CD4-positive, alpha-beta T cell treated with Interleukin-17A for 4 hours (primary cell): ENCODE measurements at places on chromosomes 16 and 17.
A peak's percentile ranks its signal among the peaks of the same experiment; 100 is the strongest.

DNA sequence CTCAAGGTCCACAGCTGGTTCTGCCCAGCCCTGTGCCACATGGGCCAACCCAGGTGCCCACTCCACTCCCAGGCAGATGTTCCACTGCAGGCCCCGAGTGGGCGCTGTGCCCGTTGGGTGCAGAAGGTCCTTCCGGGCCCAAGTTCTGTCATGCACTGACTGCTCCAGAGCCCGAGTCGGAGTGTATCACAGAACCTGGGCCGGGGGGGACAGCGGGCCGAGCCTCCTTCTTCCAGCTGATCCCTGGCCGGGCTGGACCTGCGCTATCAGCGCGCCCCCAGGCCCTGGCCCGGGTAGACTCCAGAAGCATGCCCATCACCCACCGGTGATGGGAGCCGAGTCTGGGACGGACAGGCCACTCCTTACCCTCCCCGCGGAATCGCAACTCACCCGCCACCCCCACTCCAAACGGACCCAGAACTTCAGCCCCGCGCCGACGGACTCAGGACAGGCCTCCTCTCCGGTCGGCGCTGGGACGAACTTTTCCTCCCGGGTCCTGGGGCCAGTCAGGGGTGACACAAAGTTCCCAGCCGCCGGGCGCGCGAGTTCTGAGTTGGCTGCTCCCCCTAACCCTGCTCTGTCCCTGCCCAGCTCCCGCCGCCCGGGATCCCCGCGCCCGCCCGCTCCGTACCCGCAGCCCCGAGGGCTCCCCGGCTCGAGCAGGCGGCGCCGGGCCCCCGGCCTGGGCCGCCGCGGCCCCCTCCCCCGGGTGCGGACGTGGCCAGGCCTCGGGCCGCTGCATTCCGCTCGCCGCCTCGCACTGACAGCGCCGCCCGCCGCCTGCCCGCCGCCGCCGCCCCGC, at the start of gene COPZ2:
Gene COPZ2 (minus strand): TSS at position 762 of the 802 bp plus-strand sequence. CDS start 20 bp downstream, at position 742.
- DNase-seq: peak; percentile 69

- no peak for DNase-seq
Measured at GRCh38 chr17:63190821-63191370, 224.9 kb downstream of the TANC2 start.

- DNase-seq: no peak
Measured at GRCh38 chr17:4554441-4554996, 665 bp downstream of the MYBBP1A start.

GRCh38 chr17:61797283-61797682, 66.0 kb downstream of the BRIP1 start:
- no peak for DNase-seq

DNA sequence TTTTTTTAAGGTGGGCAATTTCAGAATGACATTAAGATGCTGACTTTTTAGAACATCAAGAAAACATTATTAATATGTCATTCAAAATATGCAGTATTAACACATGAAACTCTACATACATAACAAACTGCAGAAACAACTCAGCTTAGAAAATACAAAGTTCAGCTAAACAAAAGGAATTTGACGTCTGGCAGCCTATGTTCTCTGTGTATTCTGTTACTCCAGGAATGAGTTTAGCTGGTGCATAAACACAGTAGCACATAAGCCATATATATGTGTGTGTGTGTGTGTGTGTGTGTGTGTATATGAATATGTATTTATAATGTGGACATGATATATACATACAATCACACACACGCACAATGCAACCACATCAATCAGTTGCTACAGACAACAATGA, 413.5 kb upstream of the PSMD7 start:
- no peak for DNase-seq

- no peak for DNase-seq
Measured at GRCh38 chr16:83363521-83363920, 444.3 kb upstream of the HSBP1 start.

- DNase-seq: no peak
Measured at GRCh38 chr16:11596572-11597226, 10.0 kb upstream of the LITAF start.

DNA sequence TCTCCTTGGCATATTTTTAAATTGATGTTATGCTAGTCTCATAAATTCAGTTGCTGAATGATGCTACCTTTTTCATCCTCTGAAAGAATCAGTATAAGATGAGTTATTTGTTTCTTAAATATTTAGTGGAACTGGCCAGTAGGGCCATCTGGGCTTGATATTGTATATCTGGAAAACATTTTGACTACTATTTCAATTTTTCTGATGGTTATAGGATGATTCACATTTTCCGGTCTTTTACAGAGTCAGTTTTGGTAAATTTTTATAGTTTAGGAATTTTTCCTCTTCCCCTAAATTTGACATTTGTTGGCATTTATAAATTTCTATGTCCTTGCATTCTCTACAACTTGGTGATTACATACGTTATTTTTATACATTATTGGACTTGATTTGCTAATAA, 296.3 kb upstream of the AXIN2 start:
- no peak for DNase-seq

DNA sequence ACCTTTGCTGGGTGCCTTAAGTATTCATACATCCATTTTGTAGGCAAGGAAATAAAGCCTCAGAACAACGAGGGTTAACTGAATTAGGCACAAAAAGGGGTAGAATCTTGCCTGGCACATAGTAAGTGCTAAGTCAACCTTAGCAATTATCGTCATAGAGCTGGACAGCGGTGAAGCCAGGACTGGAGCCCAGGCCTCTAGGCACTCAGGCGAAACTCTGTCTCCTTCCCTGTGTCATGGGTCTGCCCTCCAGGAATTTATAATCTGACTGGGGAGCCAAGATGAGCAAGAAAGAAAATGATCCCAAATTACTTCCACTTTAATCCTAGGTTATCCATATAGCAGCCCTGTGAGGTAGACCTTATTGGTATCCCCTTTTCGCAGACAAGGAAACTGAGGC, 61.4 kb downstream of the KATNIP start:
- DNase-seq: no peak

- DNase-seq: no peak
Measured at GRCh38 chr17:82854226-82854625, 14.4 kb upstream of the ZNF750 start.

GRCh38 chr17:46124695-46125592, 68.3 kb downstream of the KANSL1 start:
- no peak for DNase-seq

DNA sequence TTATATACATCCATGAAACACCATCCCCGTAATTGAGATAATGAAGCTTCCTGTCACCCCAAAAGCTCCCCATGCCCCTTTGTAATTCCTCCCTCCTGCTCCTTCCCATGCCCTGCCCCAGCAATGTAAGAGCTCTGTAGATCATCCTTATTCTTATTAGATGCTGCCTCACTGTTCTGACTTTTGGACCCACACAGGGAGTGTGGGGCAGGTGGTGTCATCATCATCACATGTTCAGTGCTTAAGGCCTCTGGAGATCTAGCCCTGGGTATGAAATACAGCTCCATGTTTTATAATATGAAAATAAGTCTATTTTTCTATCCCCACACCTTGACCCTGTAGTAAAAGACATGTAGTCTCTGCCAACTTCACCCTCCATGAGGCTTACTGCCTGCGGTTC, 1.9 kb downstream of the XAF1 start:
- no peak for DNase-seq

DNA sequence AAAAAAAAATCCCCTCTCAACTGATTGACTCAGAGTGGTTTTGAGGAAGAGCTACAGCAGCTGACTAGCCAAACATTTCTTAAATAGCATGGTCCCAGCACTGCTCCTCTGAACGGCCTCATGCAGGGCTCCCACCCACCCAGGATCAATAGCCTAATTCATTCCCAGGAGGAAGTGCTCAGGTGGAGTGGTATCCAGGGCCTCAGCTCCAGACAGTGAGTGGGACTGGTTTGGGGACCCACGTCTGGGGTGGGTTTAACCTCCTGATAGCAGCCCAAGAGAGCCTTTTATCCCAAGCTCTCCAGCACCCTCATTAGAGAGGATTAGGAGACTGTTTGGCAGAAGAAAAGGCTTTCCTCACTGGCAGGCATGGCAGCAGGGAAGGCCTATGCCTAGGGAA, 68.5 kb upstream of the CDH5 start:
- DNase-seq: no peak

- no peak for DNase-seq
Measured at GRCh38 chr16:78576941-78577340, 477.5 kb downstream of the WWOX start.

GRCh38 chr16:5463820-5464219, 366.2 kb upstream of the EEF2KMT start:
- no peak for DNase-seq

GRCh38 chr17:75439287-75439686, 17.1 kb upstream of the TMEM94 start:
- DNase-seq: no peak

GRCh38 chr17:18921912-18922451, 30.0 kb upstream of the SLC5A10 start:
- DNase-seq: no peak

- no peak for DNase-seq
Measured at GRCh38 chr17:63442549-63443035, 3.5 kb downstream of the CYB561 start.

- DNase-seq: no peak
Measured at GRCh38 chr16:48165961-48166578, 10.3 kb upstream of the ABCC12 start.

DNA sequence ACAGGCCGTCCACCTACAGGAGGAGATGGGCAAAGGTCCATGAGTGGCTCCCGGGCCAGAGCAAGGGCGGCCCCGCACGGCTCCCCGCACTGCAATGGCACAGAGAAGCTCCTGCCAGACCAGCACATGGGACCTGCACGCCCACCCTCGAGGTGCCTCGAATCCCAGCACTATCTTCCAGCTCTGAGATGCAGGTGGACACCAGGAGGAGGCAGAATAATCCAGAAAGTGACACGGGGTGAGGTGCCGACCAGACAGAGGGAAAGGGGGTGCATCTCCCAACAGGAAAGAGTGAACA, 26.5 kb upstream of the C16orf95 start:
- DNase-seq: no peak

DNA sequence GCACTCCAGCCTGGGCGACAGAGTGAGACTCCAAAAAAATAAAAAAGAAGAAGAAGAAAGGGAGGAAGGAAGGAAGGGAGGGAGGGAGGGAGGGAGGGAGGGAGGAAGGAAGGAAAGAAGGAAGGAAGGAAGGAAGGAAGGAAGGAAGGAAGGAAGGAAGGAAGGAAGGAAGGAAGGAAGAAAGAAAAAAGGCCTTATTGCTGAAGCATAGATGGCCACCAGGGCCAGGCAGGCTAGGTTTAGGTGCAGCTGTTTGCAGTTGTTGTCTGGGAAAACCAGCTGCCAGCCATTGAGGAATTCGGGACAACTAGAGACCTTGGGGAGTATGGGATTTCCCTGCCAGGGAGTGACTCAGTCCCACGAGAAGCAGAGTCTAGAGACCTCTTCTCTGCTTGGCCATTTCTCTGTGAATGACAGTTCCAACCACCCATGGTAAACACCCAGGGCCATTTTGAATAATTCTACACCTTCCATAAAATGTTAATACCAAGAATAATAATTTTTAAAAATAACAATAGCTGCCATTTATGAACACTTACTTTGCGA, 31.0 kb downstream of the SCNN1B start:
- no peak for DNase-seq

- peak; percentile 82 for DNase-seq
Measured at GRCh38 chr16:57084257-57084770, 8.1 kb upstream of the CPNE2 start.

GRCh38 chr17:63497708-63498483, 21.0 kb downstream of the ACE start:
- DNase-seq: peak; percentile 24

DNA sequence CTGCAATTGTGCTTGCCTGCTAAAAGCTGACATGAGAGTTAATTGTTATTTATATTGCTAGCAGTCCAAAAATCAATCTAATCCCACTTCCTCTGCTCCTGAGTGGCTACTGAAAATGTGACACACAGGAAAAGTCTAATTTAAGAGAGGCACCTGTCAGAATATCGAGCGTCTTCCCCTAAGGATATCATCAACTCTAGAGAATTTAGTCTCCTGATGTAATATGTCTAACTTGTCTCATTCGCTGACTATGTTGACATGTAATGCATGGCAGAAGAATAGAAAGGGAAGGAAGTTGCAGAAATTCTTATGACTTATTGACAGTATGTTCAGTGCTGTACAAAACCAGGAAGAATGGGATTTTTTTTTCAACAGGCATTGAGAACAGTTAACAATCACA, 893.4 kb upstream of the CDH8 start:
- DNase-seq: no peak

DNA sequence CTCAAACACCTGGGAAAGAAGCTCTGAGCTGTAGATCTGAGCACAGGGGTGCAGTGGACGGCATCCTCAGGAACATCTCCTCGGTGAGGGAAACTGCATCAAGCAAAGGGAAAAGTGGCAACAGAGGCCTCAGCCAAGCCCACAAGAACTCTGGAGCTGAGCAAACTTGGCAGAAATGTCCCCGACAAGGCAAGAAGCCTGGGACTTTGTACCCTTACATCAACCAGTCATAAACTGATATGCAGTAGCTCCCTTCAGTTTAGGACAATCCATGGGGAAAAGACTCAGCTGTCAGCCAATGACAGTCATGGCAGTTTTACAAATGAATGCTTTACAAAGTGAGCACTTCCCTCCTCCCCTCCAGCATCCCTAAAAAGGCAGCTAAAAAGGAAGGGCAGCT, 210.0 kb upstream of the DYNLRB2 start:
- no peak for DNase-seq

GRCh38 chr17:10518271-10519037, at the start of gene MYH1:
Gene MYH1 (minus strand): TSS chr17:10518542. CDS start chr17:10516642, 1,900 bp downstream.
- no peak for DNase-seq
